ENCODE measurements at places on chromosomes 5 and 9.
A peak's percentile ranks its signal among the peaks of the same experiment; 100 is the strongest.

DNA sequence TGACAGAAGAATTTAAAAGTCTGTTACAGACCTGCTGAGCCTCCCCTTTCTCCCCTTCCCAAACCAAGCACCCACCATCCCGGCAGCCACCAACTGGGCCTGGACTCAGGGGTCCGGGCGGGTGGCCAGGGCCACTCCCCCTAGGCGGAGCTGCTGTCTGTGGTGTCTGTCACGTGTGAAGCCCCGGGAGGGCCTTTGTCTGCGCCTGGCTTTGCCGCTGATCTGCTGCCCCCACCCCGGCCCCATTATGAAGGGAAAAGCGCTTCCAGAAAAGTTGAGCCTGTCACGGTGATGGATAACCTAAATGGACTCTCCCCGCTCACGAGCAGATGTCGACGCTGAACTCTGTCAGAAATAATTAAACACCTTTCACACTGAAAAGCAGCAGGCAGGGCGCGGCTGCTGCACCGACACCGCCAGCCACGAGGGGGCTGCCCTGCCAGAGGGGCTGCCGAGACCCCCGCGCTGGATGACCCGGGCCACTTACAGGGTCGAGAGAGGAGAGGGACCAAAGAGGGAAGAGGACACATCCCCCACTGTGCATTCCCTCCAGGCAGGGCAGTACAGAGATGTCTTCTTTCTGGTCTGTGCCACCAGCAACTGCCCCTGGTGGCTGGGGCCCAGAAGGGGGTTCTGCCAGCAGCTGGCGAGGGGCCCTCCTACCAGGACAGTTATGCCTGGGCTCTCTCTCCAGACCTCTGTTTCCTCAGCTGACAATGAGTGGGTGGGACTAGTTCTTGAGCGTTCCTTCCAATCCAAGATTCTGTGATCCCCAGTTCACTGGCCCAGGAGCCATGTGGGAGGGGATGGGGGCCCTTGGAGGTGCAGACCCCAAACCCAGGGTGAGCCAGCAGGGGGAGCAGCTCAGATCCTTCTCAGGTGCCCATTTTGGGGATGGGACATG, 36.0 kb upstream of the BARHL1 start:
- DNase-seq = peak; percentile 26

DNA sequence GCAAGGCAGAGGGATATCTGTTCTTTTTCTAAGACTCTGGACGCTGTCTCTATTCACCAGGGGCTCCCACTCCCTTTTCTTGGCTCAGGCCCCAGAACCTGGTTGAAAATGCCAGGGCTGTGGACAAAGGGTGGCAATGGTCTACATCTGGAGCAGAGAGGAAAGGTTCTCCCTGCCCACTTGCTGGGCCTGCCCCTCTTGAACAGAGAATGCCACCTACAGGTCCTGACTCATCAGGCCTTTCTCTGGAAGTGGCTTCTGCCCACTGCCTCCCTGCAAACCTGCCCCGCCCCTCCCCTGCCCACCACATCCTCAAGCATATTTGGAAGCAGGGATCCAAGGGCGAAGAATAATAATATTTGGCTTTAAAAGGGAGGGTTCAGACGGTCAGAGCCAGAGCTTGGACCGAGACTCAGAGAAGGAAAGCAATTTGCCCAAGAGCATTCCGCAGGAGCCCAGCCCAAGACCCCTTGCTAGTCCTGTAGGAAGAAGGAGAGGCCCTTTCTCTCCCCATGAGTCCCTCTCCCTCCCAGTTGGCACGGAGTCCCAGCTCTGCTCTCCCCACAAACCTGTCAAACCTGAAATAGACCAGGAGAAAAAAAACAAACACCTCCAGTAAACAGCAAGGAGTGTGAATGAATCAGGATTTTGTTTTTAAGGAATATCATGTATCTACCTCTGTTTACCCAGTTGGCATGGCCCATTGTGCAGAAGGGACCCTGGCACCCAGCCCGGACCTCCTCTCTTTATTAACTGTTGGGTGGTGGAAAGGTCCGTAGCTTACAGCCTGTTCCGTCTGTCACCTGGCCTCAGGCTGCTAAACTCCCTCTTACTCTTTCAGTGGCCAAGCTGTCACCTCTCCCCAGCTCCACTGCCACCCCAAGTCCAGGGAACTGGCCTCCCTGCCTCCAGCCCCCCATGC, 37.7 kb upstream of the STXBP1 start:
- DNase-seq = no peak

GRCh38 chr9:114149765-114150340, 5.5 kb upstream of the COL27A1 start:
- no peak for DNase-seq

DNA sequence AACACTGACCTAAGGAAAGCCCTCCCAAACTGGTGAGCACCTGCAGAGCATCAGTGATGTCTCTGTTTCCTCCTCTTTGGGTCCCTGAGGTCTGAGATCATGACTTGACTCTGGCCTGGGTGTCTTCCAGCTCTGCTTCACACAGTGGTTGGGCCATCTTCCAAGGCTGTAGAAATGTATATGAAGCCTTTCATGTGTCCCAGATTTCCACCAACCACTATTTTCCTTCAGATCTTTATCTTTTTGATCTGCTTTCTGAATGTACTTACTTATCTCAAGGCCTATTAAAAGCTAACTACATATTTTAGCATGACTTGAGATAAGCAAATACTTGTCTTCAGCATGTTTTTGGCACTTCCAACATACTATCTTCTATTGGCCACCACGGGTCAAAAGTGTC, 47.1 kb downstream of the PRELID2 start:
- DNase-seq = no peak
